ENCODE measurements at places on chromosomes 11 and 22.

DNA sequence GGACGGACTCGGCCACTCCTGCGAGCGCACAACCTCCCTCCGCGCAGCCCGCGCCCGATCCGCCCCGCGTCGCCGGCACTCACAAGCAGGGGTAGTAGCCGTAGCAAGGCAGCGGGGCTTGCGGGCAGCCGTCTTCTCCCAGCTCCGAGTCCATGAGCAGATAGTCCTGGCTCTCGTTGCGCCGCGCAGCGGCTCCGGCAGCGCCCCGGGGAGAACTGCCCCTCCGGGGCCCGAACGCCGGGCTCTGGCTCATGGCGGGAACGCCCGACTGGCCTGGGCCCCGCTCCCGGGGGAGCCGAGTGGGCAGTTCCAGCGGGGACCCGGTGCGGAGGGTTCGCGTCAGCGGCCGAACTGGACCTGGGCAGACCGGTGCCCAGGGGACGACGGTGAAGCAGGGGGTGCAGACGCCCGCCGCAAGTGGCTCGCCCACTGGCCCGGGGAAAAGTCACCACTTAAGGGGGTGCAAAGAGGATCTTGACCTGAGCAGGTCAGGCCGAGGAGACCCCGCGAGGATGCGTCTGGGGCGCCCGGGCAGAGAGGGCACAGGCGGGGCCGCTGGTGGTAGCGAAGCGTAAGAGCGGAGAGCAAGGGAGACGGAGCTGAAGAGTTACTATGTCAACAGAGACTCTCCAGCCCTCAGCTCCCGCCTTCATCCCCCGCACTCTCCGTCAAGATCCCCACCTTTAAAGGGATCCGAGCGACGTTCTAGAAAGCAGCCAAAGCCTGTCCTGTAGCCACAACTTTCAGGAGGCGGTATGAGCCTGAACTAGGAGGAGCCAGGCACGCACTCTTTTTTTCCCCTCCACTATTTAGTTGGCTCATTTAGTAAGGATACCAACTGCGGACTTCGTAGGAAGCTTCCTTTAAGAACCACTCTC is at the start of gene TRPC6:
Gene TRPC6 (minus strand): TSS at position 757 of the 878 bp plus-strand sequence. CDS start 504 bp downstream, at position 253.
- DNase-seq, result peak; percentile 8

GRCh38 chr22:19517171-19517500 is 7.1 kb downstream of the CLDN5 start:
- no peak for DNase-seq

DNA sequence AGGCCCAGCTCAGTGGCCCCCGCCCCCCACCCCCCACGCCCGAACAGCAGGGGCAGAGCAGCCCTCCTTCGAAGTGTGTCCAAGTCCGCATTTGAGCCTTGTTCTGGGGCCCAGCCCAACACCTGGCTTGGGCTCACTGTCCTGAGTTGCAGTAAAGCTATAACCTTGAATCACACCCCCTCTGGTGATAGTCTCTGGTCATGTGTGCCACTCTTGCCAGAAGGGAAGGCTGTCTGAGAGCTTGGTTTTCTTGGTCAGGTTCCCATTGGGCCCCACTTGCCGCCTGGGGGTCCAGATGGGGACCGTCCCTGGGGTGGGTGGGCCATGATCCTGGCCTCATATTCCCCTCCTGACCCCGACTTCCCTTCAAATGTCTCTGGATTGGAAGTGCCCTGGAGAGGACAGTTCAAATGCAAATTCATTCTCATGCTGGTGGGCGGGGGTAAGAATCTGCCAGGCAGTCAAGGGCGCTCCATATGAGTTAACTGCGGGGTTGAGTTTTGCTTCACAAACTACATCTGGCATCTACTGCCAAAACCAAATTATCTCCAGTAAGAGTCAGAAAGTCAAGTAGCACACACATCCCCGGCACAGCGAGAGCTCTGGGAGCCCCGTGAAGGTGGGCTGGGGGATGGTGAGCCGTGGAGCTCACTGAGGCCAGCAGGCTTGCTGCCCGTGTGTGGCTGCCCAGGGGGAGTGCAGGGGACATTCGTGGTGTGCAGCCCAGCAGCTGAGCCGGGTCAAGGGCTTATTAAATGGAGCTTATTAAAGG is 35.7 kb downstream of the B3GAT1 start:
- DNase-seq, result no peak

GRCh38 chr11:59582006-59582405 is 33.6 kb downstream of the OSBP start:
- no peak for DNase-seq

- DNase-seq, result no peak
Observed at GRCh38 chr11:1871531-1871930, 18.6 kb downstream of the LSP1 start.
